ENCODE measurements at places on chromosomes 16 and 17. TPM values are rescaled to one million over a fixed set of nuclear protein-coding genes. Genes with fewer than 3 reads are reported as not detected.

DNA sequence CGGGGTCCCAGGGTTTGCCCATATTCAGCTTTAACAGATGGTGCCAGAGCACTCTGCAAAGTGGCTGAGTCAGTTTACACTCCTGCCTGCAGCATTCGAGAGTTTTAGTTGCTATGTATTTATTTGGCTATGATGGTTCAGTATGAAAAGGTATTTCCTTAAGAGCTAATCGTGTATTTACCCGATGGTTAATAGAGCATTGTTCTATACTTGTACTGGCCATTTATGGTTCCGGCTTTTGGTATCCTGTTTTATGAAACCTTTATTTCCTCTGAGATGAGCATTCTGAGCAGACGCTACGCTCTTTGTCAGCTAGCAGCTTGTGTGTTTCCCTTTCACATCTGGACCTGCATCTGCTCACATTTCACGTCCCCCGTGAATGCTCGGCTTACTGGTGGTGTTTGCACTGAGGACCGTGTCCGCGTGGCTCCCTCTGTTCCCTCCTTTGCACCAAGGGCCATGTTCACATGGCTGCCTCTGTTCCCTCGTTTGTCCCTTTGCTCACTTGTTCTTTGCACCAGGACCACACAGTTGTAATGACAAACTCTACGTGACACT lies 149.1 kb upstream of the CHMP6 start:
- H3K4me1 ChIP-seq: peaks cover 10% of the 10 kb centered on the region
- no peak for DNase-seq
- H3K27me3 ChIP-seq: no peaks in the 10 kb centered on the region
- no peak overlapping the region for H3K27ac ChIP-seq
- no peak overlapping the region for H3K4me3 ChIP-seq

- H3K27ac ChIP-seq: peak overlapping the region; percentile 93
- peaks cover 4% of the 10 kb centered on the region for H3K4me1 ChIP-seq
Measured at GRCh38 chr17:75271233-75271954, 363 bp upstream of the MIF4GD start.

DNA sequence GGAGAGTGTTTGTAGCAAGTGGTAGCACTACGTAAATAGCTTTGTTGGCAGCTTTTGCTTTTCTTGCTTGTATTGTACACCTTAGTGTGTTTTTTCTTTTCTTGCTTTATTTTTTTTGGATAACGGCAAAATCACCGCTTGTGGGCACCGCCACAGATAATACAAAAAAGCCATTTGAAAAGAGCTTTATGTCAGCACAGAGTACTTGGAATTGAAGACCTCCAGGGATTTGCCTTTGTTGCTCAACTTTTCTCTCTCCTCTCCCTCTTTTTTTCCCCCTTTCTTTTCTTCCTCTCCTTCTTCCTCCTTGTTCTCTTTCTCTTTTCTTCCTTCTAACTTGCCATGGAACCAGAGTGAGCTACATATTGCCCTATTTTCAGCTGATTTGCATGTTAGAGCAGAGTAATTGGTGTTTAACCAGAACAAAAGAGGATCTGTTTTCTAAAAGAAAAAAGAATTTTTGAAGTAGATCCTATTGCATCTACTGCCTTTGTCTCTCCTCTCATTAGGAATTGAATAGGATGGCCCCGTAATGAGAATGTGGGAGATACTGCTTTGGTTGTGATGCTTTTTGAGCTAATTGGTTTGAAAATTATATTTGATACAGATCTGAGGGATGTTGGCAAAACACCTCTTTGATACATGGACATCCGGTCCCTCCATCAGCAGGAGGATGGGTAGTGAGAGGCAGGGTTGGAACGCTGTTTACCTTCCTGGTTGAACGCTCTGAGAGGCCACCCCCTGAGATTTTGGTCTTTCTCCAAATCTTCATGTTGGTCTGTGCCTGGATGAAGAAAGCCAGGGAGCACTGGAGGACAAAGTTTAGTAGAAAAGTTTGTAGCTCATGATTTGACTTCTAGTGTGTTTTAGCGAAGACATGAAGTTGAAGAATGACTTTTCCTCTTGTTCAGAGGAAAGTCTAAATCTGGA lies 85.6 kb downstream of the MSI2 start:
- H3K27ac ChIP-seq: no peak overlapping the region
- no peaks in the 10 kb centered on the region for H3K27me3 ChIP-seq
- H3K4me3 ChIP-seq: no peak overlapping the region
- peaks cover 3% of the 10 kb centered on the region for H3K4me1 ChIP-seq
- DNase-seq: no peak

DNA sequence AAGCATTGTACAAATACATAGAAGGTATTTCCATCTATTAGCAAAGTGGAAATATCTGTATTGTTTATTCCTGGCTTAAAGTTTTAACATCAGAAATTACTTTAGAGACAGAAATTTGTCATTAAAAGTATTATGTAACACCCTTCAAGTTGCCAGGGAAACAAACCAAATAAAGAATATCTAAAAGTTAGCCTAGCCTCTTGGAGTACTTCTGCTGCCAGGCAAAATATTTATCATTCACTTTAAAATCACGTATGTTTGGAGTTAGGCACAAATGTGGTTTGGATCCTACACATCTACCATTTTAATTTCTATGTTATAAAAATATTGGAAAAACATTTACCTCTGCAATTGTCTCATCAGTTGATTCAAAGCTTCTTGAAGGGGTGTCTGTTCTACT lies 14.7 kb downstream of the BRD7 start:
- no peaks in the 10 kb centered on the region for H3K4me1 ChIP-seq
- no peak overlapping the region for H3K27ac ChIP-seq
- H3K36me3 ChIP-seq: peaks cover 2% of the 10 kb centered on the region

The UTS2R gene
- polyA plus RNA-seq: 0.06 TPM

GRCh38 chr16:24253192-24253591 lies 2.9 kb upstream of the CACNG3 start:
- H3K4me1 ChIP-seq: no peaks in the 10 kb centered on the region
- H3K4me3 ChIP-seq: no peak overlapping the region
- no peak overlapping the region for H3K27ac ChIP-seq
- peak; percentile 48 for DNase-seq
- peaks cover 9% of the 10 kb centered on the region for H3K27me3 ChIP-seq

The EFNB3 gene
- not detected for polyA plus RNA-seq

GRCh38 chr16:27700304-27700995 lies 150.5 kb downstream of the KATNIP start:
- no peaks in the 10 kb centered on the region for H3K27me3 ChIP-seq
- no peaks in the 10 kb centered on the region for H3K4me1 ChIP-seq

The PLEKHH3 gene
- polyA plus RNA-seq: 13.4 TPM

- peak; percentile 87 for DNase-seq
Measured at GRCh38 chr16:67326472-67327309, at the start of the genes KCTD19 and LRRC36. TSS of gene KCTD19 (minus strand) at chr16:67326741. CDS start at chr16:67326707, 34 bp downstream. TSS of gene LRRC36 (plus strand) at chr16:67326815. CDS start at chr16:67326863, 48 bp downstream.

The CSH1 gene
- not detected for polyA plus RNA-seq

DNA sequence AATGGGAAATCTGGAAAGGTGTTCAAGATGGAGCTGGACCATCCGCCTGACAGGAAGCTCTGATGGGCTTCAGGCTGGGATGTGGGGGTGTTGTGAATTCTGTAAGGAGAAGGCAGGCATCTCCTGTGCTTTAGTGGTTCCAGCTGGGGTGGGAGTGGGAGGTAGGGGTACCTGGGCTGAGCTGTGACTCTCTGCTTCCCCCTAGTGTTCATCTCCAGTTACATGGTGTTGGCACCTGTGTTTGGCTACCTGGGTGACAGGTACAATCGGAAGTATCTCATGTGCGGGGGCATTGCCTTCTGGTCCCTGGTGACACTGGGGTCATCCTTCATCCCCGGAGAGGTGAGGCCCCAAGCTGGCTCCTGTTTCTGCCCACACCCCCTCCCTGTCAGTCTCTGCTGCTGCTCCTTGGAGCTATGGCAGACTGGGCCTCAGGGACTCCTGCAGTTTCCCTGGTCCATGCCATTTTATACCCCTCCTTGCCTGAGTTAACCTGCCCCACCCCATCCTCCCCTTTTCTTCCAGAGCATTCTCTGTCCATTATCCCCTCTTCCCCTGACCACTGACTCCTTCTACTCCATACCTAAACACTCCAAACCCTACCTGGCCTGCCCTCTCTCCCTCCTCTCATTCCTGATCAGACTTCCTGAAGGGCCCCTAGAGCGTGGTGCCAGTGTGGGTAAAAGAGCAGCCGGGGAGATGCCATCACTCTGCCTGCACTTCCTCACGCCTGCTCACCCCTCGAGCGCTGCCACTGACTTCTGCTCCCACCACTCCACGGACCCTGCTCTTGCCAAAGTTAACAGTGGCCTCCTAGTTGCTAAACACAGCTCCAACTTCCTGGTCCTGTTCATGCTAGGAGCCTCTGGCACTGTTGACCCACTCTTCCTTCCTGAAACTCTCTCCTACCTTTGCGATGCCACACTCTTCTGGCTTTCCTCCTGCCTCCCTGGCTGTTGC lies 3.4 kb downstream of the SPNS1 start:
- no peak overlapping the region for H3K27ac ChIP-seq
- H3K27me3 ChIP-seq: no peaks in the 10 kb centered on the region
- DNase-seq: peak; percentile 45
- H3K4me1 ChIP-seq: peaks cover 5% of the 10 kb centered on the region
- peaks cover 2% of the 10 kb centered on the region for H3K36me3 ChIP-seq

DNA sequence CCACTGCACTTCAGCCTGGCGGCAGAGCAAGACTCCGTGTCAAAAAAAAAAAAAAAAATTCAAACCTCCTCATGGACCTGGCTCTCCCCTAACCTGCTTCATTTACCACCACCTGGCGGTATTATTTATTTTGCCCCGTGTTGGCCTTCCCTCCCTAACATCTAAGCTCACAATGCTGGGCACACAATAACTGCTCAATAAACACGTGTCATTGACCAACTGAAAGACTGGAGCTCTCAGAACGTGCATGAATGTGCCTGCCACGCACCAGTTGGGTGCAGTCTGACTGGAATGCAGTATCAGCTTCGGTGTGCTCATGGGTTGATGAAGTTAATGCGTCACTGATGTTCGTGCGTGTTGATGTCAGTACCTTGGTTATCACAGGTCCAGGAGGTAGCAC lies 64.4 kb upstream of the CDC42EP4 start:
- H3K4me1 ChIP-seq: no peaks in the 10 kb centered on the region
- DNase-seq: no peak

The CYB5B gene
- polyA plus RNA-seq: 99.1 TPM

- H3K4me3 ChIP-seq: no peak overlapping the region
- H3K36me3 ChIP-seq: no peaks in the 10 kb centered on the region
- peaks cover 4% of the 10 kb centered on the region for H3K4me1 ChIP-seq
- peak; percentile 29 for DNase-seq
- H3K27me3 ChIP-seq: no peaks in the 10 kb centered on the region
Measured at GRCh38 chr16:10738231-10739077, 5.2 kb upstream of the NUBP1 start.

GRCh38 chr17:60610473-60610872 lies 10.5 kb downstream of the PPM1D start:
- H3K4me1 ChIP-seq: no peaks in the 10 kb centered on the region
- H3K27me3 ChIP-seq: no peaks in the 10 kb centered on the region
- DNase-seq: no peak

DNA sequence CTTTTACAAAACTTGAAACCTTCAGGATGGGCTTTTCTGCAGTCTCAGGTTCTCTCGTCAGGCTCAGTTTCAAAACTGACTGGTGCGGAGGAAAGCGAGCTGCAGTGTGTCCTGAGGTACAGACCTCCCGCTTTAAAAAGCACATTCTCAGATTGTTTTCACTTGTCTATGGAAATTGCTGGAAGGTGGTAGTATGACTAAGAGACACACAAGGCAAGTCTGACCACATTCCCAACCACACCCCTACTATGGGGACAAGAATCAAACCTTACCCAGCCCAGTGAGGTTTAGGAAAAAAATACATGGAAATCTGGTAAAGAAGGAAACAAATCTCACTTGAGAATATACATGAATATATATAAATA lies 18.2 kb downstream of the SRP68 start:
- H3K4me1 ChIP-seq: no peaks in the 10 kb centered on the region
- no peaks in the 10 kb centered on the region for H3K27me3 ChIP-seq
- H3K36me3 ChIP-seq: peaks cover 70% of the 10 kb centered on the region
- H3K4me3 ChIP-seq: no peak overlapping the region
- H3K27ac ChIP-seq: no peak overlapping the region

The HSPB9 gene
- 0.04 TPM for polyA plus RNA-seq

- H3K27ac ChIP-seq: no peak overlapping the region
- H3K27me3 ChIP-seq: no peaks in the 10 kb centered on the region
- no peaks in the 10 kb centered on the region for H3K36me3 ChIP-seq
- no peak for DNase-seq
Measured at GRCh38 chr16:62940569-62940968, 904.3 kb upstream of the CDH8 start.

DNA sequence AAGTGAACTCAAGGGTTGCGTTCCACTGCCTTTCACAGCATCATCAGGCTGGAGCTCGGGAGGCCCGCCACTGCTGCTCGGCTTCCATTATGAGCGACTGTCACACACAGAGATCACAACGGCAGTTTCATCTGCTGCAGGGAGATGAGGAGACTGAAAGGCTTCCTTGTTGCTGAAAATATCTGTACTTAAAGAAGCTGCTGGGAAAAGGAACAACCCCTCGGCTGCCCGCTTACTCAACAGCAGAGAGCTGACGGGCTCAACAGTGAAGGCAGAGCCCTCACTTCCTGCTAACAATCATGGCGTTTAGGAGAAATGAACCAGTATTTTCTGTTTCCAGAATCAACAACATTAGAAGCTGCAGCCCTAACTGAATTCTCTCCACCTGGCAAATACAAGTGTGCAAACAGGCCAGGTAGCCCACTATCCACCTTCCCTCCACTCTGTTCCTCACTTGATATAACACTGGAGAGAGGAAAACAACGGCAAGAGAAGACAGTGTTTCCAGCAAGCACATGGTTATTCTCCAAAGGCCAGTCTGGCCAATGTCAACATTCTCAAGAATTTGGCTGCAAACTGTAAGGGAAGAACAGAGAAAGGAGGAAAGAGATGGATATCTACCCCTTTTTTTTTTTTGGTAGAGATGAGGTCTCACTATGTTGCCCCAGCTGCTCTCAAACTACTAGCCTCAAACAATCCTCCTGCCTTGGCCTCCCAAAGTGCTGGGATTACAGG lies 33.7 kb downstream of the MBTPS1 start:
- H3K27me3 ChIP-seq: no peaks in the 10 kb centered on the region
- H3K4me1 ChIP-seq: no peaks in the 10 kb centered on the region
- no peak overlapping the region for H3K4me3 ChIP-seq
- no peak overlapping the region for H3K27ac ChIP-seq
- no peak for DNase-seq

The ZNF287 gene
- 2.2 TPM for polyA plus RNA-seq

The WNT9B gene
- polyA plus RNA-seq: 0.01 TPM

Measured in small intestine (tissue), 16 donors.